ENCODE measurements at places on chromosomes 16 and 17. TPM values are rescaled to one million over a fixed set of nuclear protein-coding genes. Genes with fewer than 3 reads are reported as not detected.

Gene WFDC1
- total RNA-seq: not detected

Gene MGAT5B
- 34.9 TPM for total RNA-seq

Gene TRIM16
- total RNA-seq: 31.7 TPM

Gene HSD11B2
- 0.77 TPM for total RNA-seq

Gene KRT9
- total RNA-seq: not detected

Gene SOX15
- 0.33 TPM for total RNA-seq

Gene CCT6B
- 1.5 TPM for total RNA-seq

Gene CTRL
- total RNA-seq: 2.0 TPM

Gene CLEC18B
- total RNA-seq: not detected

Gene CDH5
- total RNA-seq: 0.18 TPM

Gene PITPNM3
- total RNA-seq: 0.44 TPM

Gene TBX2
- total RNA-seq: 35.6 TPM

Gene LAT
- total RNA-seq: 3.7 TPM

Gene ODF4
- total RNA-seq: not detected

Gene CCDC200
- total RNA-seq: not detected

Gene TBX21
- 0.10 TPM for total RNA-seq

Gene ATMIN
- 28.4 TPM for total RNA-seq

Gene CMTM2
- not detected for total RNA-seq

Gene ARMC5
- total RNA-seq: 19.8 TPM
